Mesenchymal stem cell (in vitro differentiated cells and primary cell): ENCODE measurements at places on chromosomes 11 and 22.

GRCh38 chr11:112318184-112318591 lies 57.5 kb upstream of the PLET1 start:
- peak; percentile 88 for DNase-seq
- peaks cover 11% of the 10 kb centered on the region for H3K4me1 ChIP-seq
- no peak overlapping the region for H3K4me3 ChIP-seq
- no peaks in the 10 kb centered on the region for H3K36me3 ChIP-seq

- no peaks in the 10 kb centered on the region for H3K4me1 ChIP-seq
- H3K36me3 ChIP-seq = no peaks in the 10 kb centered on the region
These were observed 120.1 kb upstream of the LRRC4C start for GRCh38 chr11:41579546-41579945.

DNA sequence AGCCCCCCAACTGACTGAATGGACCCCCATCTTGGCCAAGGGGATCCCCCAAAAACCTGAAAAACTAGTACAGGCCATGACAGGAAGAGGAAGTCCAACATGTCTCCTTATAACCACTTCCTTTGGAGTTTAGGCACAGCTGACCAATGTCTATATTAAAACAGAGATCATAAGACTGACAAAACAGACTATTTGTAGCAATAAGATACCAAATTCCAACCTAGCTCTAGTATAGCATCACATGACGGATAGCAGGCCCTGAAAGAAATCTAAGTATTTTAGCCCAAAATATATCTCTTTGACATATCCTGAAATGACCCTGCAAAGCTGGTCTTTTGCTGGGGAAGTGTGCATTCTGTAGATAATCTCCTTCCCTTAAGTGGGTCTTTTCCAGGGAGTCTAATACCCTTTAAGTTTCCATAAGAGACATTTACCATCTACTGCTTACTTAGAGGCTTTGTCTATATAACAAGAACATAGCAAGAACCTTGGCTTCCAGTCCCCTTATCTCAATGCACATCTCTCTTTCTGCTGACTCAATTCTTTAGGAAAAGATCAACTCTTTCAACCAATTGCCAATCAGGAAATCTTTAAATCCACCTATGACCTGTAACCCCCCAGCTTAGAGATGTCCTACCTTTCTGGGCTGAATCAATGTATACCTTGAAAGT lies 34.9 kb upstream of the ACER3 start:
- H3K4me1 ChIP-seq = peaks cover 5% of the 10 kb centered on the region
- H3K4me3 ChIP-seq = no peak overlapping the region
- H3K36me3 ChIP-seq = no peaks in the 10 kb centered on the region
- H3K27ac ChIP-seq = no peak overlapping the region

DNA sequence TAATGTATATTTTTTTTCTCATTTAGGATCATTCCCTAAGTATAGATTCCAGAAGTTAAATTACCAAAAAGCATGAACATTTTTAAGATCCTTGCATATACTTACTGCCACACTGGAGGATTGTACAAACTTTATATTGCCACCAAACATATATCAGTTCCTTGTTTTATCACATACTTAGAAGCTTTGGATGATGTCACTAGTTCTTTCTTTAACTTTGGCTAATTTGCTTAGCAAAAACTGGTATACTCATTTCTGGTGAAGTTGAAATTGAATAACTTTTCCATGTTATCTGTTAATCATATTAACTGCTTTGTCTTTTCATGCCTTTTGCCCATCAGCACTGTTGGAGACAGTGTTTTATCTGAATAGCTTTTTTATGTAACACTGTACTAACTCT lies 31.6 kb upstream of the PRDM10 start:
- H3K4me3 ChIP-seq = no peak overlapping the region
- no peaks in the 10 kb centered on the region for H3K27me3 ChIP-seq
- no peak for DNase-seq
- H3K27ac ChIP-seq = no peak overlapping the region
- peaks cover 3% of the 10 kb centered on the region for H3K36me3 ChIP-seq

DNA sequence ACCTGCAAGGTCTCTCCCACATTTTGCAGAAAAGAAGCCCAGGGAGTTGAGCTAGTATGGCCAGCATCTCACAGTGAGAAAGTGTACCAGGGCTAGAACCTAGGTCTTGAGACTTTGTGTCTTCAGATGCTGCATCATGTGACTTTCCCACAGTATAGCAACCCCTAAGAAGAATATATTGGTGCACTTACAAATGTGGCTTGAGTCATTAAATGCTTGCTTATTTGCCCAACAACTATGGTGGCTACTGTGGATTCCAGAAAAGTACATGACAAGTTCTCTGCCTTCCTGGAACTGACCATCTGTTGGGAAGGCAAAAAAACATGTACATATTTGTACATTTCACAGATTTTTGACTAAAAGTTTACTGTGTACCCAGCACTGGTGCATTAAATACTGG lies 55.0 kb downstream of the POLD3 start:
- peaks cover 4% of the 10 kb centered on the region for H3K4me1 ChIP-seq
- H3K36me3 ChIP-seq = no peaks in the 10 kb centered on the region
- DNase-seq = peak; percentile 12
- no peaks in the 10 kb centered on the region for H3K27me3 ChIP-seq

GRCh38 chr11:73306069-73306841 lies 1.8 kb upstream of the ARHGEF17 start:
- H3K27me3 ChIP-seq = no peaks in the 10 kb centered on the region
- no peak overlapping the region for H3K4me3 ChIP-seq
- H3K4me1 ChIP-seq = peaks cover 25% of the 10 kb centered on the region
- H3K36me3 ChIP-seq = peaks cover 13% of the 10 kb centered on the region
- DNase-seq = peak; percentile 29

- H3K27me3 ChIP-seq = no peaks in the 10 kb centered on the region
- no peak for DNase-seq
- H3K27ac ChIP-seq = no peak overlapping the region
- peaks cover 40% of the 10 kb centered on the region for H3K4me1 ChIP-seq
These were observed 6.1 kb downstream of the CARNS1 start for GRCh38 chr11:67421430-67422031.

DNA sequence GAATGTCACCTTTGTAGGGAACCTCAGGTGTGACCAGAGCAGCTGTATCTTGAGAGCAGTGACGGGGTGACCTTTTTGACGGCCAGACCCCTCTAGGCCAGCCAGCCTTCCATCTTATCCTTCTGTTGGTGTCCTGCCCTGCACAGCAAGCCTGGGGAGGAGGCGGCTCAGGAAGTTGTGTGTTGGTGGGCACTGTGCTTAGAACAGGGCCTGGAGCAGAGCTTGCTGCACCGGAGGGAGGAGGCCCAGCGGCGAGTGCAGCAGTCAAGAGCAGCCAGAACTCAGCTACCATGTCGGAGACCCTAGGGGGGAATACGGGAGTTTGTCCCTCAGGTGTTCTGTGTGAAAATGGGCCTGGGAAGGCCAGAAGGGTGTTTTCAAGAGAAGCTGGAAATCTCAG lies 129.4 kb downstream of the OSBP2 start:
- peaks cover 9% of the 10 kb centered on the region for H3K4me1 ChIP-seq
- peaks cover 84% of the 10 kb centered on the region for H3K27me3 ChIP-seq
- no peak for DNase-seq
